Left hindlimb (tissue), 1 donor: ENCODE measurements at places on chromosomes 1 and 21.

DNA sequence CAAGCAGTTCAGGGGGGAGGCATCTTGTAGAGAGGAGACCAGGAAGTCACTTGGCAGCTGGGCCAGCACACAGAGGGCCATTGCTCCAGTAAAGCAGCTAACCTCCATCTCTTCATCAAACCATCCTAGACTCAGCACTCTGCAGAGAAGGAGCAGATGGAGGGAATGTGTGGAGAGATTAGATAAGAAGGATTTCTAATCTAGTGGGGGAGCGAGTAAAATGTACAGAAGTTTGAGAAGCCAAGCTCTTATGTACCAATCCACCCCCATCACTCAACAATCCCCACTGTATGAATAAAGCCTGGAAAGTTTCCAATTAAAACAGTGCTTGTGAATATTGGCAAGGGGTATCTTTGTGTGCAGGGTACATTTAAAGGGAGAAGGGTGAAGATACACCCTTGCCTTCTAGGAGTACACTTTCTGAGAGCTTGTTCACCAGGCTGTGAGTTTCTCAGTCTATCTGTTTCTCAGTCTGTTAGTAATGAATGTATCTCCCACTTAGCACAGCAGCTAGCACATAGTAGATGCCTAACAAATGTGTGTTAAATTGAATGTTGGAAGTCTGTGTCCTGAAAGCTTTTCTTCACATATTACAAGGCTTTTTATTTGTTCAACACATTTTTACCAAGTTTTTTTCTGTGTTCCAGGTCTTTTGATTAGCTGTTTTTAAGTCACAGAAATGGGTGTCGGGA is 142.7 kb upstream of the UBE2U start:
- DNase-seq = no peak

DNA sequence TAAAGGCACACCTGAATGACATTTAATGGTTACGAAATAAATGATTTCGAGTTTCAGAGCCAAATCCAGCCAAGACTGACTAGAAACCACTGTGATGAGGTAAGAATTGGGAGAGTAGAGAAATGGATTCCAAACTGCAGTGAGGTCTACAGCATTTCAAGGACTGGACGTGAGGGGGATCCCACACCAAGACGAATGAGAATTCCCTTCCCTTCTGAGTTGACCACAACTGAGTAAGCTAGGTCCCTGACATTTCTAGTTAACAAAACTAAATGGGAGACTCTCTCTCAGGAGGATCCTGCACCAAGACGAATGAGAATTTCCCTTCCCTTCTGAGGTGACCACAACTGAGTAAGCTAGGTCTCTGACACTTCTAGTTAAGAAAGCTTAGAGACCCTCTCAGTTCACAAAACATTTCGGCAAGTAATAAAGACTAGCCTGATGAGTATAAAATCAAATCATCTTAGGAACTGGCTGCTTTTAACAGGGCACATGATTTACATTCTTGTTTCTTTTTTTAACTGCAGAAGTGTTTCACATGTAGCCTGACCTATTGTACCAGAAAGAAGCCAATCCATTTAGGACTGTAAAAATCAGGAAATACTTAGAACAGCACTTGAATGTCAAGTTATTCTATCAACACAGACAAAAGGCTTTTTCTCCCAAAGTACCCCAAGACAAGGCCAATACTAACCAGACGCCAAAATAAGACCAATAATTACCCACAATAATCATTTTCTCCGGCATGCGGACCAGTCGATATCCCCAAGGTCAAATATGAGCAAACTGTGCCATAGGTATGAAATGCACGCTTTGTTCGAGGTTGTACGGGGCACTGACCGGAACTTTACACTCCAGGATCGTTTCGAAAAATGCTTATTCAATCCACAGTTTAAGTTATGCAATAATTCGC is 1.4 kb upstream of the SPATA1 start:
- no peak for DNase-seq

DNA sequence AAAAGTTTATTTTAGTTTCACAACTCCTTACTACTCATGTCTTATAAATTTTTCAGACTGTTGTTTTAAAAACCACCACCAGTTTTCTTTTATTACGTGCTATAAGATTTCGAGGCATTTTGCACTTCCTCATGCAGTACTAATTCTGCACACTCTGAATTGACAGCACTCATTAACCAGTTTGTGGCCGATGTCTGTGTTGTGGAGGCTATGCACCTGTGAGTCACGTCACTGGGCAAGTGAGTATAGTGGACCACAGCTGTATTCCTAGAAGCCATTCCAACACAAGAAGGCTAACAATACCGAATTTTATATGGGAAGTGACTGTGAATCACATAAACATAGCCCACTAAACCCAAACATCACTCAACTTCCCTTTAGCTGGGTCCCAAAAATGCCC is 21.0 kb upstream of the SPATA6 start:
- no peak for DNase-seq

DNA sequence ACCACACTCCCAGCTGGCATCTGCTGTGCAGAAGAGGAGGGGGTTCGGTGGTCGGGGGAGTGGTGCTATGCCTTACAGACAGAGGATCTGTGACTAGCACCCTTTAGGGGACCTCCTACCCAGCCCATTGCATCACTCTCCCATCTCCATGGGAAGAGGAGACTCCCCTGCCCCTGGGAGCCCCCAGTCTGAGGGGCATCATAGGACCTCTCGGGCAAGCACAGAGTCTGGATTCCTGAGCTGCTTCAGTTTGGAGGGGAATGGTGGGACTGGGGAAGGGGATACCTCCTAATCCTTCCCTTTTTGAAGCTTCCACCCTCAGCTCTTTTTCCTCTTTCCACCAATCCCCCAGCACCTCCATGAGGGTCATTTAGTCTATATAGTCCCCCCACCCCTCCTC is 1.4 kb downstream of the INSRR start:
- DNase-seq = no peak

DNA sequence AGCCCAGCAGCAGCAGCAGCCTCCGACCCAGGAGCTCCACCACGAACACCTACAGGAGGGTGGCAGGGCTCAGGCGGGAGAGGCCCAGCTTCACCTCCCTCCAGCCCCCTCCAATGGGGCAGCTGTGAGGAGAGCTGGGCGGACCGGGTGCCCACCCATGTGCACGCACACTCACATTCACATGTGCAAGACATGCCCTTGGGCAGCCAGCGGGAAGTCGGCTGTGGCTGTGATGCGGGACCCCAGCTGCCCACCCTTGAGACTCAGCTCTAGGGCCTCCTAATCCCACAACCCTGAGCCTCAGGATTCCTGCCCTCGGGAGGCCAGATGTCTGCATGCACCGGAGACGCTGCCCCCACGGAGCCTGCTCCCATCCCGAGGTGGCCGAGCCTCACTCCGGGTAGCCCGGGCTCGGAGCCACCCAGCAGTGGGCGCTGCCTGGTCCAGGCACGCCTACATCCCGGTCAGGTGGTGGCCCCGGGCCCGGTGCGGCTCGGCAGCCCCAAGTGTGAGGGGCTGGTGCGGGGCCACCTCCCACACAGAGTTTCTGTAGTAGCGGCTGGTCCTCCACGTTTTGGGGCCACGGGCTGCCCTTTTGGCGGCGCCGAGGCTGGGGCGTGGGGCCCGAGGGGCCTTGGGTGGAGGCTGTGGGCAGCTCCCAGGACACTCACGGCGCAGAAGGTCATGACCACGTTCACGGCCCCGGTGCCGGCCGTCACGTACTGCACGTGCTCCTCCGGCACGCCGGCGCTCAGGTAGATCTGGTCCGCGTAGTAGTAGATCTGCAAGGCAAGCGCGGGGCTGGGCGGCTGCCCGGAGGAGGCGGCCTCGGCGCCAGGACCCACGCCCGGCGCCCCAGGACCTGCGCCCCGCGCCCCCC is 12.9 kb upstream of the SLC2A7 start:
- DNase-seq = no peak

DNA sequence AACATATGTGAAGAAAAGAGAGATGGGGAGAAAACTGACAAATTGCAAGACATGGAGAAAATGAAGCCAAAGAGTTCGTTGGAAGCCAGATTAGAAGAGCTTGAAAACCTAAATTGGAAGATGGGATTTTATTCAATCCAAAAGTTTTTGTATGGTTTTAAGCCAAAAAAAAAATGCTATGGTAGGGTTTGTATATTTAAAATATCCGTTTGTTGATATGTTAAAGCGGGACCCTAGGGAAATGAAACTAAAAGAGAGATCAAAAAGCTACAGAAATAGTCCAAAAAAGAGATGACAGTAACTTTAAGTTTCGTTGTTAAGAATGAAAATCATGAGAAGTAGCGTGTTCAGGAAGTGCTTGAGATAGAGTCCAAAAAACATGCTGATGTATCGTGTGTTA is 617.7 kb upstream of the ADGRL2 start:
- DNase-seq = no peak

DNA sequence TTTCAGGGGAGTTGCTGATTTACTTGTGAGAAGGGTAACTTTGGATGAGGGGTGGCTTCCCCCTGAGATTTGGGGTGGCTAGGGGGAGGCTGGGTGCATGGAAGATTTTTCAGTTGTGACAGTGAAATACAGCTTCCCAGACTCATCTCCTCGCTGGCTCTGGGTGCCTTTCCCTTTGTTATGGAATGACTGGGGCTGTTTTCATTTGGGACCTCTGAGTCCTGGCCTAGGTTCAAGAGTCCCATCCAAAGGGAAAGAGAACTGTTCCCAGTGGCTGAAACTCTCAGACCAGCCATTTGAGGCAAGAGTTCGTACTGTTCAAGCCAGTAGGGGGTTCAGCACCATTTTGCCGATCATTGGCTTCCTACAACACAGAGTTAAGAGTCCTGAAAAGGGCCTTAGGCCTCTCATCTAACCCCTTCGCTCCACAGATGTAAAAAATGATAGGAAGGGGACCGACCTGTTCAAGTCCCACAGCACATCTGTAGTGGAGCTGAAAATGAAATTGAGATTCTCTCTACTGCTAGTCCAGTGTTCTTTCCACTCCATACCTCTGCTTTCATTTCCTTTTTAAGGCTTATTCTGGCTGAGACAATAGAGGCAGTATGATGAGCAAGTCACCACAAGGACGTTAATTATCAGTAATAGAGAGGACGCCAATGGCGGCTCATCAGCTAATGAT is 958 bp downstream of the DDR2 start:
- peak; percentile 48 for DNase-seq

DNA sequence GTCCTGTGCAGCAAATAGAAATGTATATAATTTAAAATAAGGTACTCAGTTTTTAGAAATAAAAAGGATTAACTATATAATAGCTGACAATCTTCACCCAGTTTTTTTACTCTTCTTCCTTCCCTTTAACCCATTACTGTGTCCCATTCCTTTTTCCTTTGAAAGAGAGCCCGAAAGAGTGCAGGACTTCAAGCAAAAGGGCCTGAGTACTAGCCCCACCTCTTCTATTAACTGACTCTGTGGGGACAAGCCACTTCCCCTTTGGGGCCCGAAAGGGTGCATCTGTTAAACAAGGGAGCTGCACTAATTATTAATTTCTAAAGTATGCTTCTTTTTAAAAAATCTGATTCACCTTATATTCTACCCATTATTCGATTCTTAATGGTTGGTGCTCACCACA is 3.3 kb downstream of the USP24 start:
- DNase-seq = no peak

DNA sequence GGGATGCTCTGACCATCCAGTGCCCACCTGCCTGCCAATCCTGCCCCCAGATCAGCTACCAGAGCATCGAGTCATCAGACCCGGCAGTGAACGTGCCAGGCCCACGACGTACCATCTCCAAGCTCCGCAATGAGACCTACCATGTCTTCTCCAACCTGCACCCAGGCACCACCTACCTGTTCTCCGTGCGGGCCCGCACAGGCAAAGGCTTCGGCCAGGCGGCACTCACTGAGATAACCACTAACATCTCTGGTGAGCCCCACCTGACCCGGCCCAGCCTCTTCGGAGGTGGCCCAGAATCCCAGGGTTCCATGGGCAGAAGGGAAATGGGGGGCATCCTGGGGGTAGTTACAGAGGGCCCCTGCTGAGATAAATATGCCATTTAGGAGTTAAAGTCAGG is 43.1 kb downstream of the PTPRU start:
- no peak for DNase-seq

- DNase-seq = no peak
These were observed 352.3 kb downstream of the RYR2 start for GRCh38 chr1:237394281-237394680.

DNA sequence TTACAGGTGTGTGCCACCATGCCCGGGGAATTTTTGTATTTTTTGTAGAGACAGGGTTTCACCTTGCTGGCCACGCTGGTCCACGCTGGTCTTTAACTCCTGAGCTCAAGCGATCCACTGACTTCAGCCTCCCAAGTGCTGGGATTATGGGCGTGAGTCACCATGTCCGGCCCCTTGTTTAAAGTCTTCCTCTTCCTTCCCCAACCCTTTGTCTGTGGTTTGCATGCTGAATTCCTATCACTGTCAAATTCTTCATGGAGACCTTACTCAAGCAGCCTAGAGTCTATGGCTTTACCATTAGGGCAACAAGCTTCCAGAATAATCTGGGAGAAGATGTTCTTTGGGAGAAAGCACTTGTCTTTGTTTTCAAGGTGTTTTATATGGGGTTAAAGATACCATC is 34.7 kb downstream of the B3GALT5 start:
- DNase-seq = no peak

DNA sequence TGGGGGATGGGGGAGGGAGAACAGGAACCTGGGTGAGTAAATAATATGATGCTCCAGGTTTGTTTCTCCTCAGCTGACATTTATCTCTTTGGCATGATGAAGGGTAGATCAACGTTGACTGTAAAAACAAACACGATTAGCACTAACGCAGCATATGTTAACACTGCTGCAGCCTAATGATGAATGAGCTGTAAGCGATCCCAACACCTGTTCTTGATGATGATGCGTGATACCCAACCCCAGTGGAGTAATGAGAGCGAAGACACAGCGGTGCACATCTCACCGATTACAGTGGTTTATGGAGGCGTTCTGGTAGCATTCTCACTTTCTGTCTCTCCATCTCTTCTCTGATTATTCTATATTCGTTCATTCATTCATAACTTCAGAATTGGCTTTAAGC is 640.4 kb downstream of the USP25 start:
- DNase-seq = no peak

GRCh38 chr1:54070171-54070837 is 16.9 kb downstream of the TCEANC2 start:
- DNase-seq = no peak

GRCh38 chr1:41417746-41418145 is 56.5 kb downstream of the FOXO6 start:
- no peak for DNase-seq

DNA sequence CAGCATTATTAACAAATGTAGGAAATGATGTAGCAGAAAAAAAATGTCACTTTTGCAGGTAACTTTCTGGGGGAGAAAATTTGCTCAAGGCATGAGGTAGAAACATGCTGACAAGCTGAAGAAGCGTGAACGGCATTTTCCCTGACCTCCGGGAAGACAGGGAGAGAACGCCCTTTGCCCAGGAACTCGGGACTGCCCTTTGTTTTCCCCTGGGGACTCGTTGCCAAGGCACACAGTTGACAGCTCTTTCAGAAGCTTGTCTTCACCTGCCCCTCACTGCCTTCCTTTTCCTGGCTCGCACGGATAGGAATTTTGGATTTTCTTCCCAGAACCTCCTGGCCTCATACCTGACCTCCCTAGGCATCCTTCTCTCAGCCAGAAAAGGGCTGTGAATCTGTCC is 52.7 kb upstream of the COA6 start:
- no peak for DNase-seq

- no peak for DNase-seq
These were observed 856 bp upstream of the GREM2 start for GRCh38 chr1:240612811-240613210.
